ENCODE measurements at places on chromosomes 13 and 19.

- no peak for DNase-seq
Observed at GRCh38 chr19:5648464-5648863, 25.6 kb downstream of the SAFB start.

DNA sequence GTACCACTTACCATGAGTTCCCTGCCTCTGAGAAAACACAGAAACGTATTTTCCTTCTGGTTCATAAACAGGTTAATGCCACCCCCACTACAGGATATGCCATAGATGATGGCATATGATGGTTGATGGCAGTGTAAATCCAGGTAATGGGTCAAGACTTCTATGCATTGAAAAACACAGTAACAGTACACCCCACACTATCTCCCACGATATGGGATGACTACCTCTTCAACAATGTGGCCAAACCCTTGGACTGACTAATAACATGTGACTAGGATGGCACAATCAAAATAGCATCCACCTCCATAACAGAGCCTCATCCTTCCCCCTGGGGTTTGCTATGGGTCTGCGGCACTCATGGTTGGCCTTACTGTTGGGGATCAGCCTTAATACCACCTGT is 22.0 kb downstream of the ZNF235 start:
- no peak for DNase-seq

GRCh38 chr13:75393839-75394520 is 88.0 kb downstream of the TBC1D4 start:
- no peak for DNase-seq

DNA sequence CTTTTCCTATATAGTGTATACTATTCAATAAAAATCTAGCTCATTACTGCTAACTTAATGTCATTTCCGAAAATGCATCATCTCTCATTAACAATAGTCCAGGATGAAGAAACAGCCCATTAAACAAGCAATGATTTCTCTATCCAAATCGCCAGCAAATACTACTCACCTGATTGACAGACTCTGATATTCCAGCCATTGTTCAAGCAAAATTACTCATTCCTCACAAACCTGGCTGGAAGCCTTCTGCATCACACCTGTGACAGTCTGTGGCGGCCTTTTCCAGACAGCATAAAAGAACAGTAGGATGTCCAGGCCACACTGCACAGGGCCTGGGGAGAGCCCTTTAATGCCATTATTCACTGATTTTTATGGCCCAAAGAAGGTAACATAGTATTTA is 115.9 kb downstream of the ABCC4 start:
- no peak for DNase-seq

DNA sequence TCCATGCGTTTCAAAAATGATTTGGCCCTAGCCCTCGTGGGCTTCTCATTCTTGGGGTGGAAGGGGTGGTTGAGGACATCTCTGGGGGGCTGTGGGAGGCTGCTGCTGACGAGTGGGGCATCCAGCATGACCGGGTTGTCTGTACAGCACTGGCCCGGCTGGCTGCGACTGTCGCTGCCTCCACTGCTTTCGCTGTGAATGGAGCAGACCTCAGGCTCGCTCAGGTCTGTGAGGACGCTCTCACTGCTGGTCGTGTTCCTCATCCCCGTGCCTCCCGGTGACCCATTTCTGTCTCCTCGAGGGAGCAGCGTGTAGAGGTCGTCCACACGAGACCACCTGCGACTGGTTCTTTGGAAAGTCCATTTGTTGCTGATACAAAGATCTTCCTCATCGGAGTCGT is 113.7 kb downstream of the KL start:
- no peak for DNase-seq

DNA sequence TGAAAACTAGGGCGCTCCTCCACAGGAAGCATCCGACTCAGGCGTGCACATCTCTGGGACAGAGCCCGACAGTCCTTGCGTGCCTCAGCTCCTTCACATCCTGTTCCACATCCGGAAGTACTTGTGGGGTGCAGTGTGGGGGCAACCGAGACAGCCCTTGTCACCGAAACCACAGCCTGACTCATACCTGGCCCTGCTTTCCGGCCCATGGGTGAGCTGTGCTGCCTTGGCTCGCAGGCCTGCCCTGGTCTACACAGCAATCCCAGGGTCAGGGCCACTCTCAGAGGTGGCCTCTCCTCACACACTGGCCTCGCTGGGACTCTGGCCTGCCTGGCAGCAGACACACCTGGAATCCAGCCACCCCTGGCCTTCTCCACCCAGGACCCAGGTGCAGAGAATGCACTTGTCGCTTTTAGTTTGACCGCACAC is 100.4 kb downstream of the STK24 start:
- DNase-seq, result peak; percentile 62

DNA sequence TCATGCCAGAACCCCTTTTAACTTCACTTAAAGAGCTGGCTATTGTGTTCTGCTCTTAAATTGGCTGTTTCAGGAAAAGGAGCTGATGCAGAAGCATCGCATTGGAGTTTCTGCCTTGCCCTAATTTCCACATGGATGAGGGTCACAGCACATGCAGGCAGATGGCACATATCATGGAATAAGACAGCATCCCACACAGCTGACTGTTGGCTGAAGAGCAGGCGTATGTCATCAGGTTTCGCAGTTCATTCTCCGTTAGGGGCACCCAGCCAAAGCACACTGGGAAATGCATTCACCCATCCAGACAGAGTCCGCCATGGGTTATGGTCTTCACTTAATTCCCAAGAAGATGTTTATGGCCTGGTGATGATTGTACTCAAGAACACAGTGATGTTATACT is 572.5 kb downstream of the LIG4 start:
- no peak for DNase-seq

- no peak for DNase-seq
Observed at GRCh38 chr19:30169196-30169900, 202.8 kb upstream of the ZNF536 start.

- no peak for DNase-seq
Observed at GRCh38 chr13:114009590-114010400, 35.9 kb upstream of the C13orf46 start.

DNA sequence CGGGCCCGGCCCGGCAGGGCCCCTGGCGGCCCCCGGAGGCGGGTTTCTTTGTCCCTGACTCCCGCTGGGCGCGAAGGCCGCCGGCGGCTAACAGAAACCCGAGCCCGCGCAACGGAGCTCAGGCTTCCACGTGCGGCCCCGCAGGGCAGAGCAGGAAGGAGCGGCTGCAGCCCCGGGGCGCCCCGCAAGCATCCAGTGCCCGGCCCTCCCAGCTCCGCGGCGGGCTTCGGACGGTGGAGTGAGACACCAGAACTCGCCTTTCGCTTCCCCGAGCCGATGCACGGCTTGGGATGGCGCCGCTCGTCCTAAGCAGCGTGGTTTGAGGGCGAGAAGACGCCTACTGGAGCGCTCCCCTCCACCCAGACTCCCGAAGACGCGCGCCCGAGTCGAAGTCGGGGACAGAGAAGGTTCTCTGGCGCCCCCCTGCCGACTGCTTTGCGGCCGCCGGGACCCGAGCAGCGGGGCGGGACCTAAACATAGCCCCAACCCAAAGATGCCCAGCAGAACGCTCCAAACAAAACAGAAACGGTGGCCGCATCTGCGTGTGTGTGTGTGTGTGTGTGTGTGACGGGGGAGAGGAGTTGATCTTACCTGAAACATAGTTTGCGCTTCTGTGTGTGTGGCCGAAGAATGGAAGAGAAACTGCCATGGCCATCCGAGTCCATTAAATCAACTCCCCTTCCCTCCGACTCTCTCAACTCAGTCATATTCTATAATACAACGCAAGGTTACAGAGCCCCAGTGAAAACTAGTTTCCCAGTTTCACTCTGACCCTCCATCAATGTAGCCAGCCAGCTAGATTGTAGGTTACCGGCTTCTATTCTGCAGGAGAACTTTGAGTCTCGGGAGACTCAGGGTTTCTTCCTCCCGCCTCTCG is 629 bp upstream of the FGF9 start:
- DNase-seq, result no peak

DNA sequence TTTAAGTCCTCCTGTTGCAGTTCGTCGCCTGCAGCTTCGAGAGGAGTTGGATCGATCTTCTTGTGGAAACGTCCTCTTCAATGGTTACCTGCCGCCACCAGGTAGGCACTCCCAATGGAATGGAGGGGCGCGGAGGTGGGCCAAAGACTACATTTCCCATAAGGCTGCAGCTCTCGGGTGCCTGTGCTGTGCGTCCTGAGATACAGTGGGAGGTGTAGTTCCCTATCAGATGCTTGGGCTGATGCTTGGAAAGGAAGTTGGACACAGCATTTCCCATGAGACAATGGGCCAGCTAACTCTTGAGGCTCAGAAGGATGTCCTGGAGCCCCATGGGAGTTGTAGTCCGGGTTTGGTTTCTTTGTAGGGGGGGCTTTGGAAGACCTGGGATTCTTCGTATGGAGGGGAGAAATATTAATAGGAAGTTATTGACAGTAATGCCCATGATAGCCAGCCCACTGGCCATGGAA is 1.8 kb downstream of the SHKBP1 start:
- no peak for DNase-seq

DNA sequence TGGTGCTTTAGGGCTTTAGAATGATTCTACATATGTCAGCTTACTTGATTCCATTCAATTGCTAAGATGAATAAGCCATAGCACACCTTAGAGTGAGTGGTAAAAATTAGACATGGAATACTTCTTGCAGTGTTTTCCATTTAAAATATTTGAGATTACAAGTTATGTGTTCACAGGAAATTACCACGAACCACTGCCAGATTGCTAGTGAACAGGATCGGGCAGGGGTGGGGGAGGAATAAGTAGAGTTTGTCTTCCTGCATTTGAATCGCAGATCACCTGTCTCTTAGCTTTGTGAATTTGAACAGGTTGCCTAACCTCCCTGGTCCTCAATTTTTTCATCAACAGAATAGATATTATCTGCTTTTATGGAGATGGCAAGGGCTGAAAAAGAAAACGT is 124.6 kb downstream of the GGACT start:
- no peak for DNase-seq

DNA sequence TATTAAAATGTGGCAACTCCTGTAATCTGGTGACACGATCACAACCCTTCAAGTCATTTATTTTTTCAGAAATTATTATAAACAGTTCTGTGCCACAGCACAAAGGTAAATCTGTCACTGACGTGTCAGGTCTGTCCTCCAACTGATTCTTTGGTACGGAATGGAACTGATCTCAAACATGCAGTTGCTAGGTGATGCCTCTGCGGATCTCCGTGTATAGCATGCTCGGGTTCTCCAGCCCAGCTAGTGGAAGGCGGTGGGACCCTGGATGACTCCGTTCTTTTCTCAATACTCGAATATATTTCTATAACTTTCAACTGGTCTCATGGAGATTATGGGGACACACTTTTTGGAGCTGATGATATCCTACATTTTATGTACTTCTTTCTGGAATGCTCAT is 11.0 kb downstream of the RANBP3 start:
- DNase-seq, result no peak

DNA sequence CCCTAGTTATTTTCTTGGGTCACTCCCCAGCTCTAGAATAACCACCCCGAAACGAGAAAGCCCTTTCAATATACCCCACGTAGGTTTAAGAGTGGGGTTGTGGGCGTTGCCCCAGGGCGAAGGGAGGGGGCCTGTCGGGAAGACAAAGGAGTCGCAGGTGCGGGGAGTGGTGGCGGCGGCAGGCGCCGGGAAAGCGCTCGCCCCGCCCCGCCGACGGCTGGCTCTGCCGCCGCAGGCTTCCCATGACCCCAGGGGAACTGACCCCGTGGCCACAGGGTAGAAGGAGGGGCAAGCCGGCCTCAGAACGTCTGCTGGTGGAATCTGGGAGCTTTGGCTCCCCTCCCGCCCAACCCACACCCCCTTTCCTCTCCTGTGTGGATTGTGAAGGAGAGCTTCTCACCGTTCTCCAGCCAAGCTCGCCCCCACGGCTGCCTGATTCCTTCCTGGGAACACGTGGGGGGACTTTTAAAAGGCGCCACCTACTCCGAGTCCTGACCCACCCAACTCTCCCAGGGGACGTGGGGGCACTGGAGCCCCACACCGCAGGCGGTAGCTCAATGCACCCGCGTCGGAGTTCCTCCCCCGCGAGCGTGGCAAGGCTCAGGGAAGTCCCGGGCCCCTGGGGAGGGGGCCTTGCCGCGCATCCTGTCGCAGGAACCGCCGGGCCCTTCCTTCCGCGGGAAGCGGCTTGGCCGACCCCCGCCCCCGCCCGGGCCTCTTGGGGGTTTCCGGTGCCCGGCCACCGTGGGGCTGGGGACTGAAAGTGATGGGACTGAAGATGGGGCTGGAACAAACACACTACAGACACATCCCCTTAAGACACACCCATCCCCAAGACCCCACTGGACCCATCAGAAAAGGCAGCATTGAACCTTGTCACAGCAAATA is 5.5 kb downstream of the IER2 start:
- DNase-seq, result peak; percentile 69

DNA sequence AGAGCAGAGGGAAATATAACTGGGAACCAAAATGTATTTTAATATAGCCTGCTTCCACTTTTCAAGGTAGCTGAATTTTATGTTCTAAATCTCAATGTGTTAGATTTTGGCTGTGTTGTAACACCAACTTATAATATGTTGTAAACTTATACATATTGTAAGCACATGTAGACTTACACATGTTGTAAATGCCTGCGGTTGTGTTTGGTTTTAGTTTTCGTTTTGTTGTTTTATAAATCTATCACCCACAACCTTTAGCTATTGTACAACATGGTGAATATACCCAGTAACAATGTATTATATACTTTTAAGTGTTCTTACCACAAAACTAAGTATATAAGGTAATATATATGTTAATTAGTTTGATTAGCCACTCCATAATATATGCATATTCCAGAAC is 15.6 kb downstream of the KCTD4 start:
- DNase-seq, result no peak

- DNase-seq, result peak; percentile 42
Observed at GRCh38 chr13:109918179-109918711, 131.9 kb upstream of the IRS2 start.

DNA sequence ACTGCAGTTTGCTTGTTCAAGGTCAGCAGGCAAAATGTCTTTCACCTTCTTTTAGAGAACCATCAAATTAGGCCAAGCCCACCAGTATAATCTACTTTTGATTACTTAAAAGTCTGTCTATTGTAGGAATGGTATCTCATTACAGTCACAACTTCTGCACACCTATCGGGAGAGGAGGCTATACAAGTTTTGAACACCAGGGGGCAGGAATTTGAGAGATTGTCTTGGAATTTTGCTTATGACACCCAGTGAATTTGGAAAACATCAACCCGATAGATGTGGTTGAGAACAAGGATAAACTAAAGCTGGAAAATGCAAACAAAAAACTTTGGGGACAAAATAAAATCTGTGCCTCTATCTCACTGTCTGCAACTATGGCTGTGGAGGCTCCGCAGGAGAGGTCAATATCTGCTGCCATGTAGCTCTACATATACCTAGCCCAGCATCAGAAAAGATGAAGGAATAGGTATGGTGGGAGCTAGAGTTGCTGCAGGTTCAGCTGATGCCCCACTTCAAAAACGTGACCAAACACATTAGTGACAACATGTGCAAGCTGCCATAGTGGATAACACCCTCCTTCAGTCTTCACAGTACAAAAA is 1299.2 kb upstream of the SPRY2 start:
- no peak for DNase-seq

DNA sequence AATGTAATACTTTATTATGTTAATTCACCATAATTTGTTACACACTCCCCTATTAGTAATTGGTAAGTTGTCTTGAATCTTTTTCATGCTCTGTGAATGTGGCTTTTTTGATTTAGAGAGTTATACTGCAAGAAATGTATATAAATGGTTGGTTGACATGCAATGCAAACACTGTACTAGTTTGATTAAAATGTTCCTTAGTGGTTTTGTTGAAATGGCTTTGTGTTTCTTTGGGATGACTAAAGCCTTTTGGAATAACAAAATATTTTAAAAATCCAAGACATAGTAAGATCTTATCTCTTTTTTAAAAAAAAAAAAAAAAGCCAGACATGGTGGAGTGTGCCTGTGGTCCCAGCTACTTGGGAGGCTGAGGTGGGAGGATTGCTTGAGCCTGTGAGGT is 10.5 kb downstream of the LAMP1 start:
- no peak for DNase-seq

GRCh38 chr13:35832551-35832950 is 298.6 kb downstream of the DCLK1 start:
- no peak for DNase-seq
